Right kidney (tissue), 9 donors: ENCODE measurements at places on chromosomes 2 and 18.

- DNase-seq = no peak
Observed at GRCh38 chr2:232741294-232741693, 35.1 kb downstream of the KCNJ13 start.

DNA sequence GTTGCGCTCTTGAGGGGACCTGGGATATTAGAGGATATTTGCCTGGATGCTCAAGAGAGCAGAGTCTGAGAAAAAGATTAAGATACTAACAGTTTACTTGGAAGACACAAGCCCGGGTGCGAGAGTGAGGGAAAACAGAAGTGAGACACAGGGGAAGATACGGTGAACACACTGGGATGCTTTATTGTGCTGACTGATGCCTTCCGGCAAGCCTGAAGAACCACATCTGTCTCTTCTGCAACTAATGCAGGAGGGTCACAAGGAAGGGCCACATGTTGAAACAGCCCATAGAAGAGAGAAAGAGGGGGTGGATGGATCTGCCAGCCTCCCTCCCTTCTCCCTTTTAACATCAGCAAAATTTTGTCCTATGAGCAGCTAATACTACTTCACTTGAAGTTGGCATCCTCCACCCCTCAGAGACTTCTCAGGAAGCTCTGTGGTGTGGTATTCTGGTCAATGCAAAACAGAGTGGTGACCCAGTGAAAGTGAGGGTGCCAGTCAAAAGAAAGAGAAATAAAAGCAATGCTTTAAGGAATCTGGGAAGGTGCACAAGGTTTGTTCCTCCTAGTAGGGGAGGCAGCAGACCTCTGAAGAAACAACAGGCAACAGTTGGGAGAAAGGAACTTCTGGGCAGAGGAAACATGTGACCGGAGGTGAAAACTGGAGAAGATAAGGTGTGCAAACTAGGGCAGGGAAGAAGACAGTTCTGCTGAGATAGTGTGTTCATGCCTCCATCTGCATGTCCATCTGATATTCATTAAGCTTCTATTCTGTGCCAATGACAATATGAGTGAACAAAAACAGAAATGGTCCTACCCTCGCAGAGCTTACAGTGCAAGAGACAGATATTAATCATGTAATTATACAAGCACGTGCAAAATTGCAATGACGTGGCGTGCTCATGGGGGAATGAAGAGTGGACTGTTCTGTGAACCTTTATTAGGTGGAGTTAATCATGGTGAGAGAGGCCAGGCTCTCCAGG lies 107.1 kb downstream of the LYPD6B start:
- no peak for DNase-seq

- peak; percentile 36 for DNase-seq
Observed at GRCh38 chr2:46876741-46877384, 38.7 kb downstream of the MCFD2 start.

GRCh38 chr18:10687161-10687925 lies 161.5 kb downstream of the NAPG start:
- DNase-seq = no peak

DNA sequence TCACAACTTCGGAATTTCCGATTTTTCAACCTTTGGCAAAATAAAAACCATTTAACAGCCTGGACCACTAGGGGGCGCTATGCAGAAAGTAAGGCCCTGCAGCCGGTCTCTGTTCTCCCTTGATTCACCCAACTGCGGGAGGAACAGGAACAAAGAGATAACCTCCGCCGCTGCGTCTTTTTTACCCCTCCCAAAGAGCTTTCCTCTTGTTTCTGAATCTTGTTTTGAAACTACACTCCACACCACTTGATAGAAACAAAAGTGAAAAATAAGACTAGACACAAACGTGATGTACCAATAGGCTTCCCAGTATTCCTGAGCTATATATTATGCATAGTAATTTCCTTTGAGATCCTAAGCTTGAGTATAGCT lies 231.2 kb downstream of the MYO3B start:
- DNase-seq = peak; percentile 51

GRCh38 chr2:38315707-38316333 lies 61.3 kb downstream of the ATL2 start:
- peak; percentile 22 for DNase-seq

GRCh38 chr2:12434630-12435098 lies 282.1 kb upstream of the TRIB2 start:
- DNase-seq = no peak

GRCh38 chr18:73669297-73669696 lies 478.3 kb downstream of the FBXO15 start:
- no peak for DNase-seq
